CD4-positive, alpha-beta T cell (primary cell): ENCODE measurements at places on chromosomes 2 and 18. TPM values are rescaled to one million over a fixed set of nuclear protein-coding genes. Genes with fewer than 3 reads are reported as not detected.

Gene C2orf81
- 2.9 TPM for total RNA-seq

Gene TMEM169
- 0.27 TPM for total RNA-seq

Gene SCTR
- not detected for total RNA-seq

Gene LMAN2L
- total RNA-seq, result 1.8 TPM

DNA sequence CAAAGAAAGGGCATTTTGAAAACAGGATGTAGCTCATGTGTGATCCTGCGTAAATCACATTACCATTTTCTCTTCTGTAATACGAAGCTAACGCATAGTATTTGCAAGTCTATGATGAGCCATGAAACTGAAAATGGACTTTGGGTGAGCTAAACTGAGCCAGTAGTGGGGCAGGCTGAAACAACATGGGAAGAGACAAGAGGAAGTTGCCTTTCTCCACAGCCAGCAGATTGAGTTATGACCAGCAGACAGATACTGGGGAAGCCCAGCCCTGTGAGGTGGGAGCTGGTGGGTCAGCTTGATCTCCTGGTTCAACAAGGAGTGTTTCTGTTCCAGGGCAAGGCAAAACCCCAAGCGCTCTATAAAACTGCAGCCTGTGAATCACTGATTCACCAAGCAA, 11.8 kb downstream of the CYRIA start:
- no peak overlapping the region for H3K27ac ChIP-seq
- no peak overlapping the region for H3K4me3 ChIP-seq
- H3K27me3 ChIP-seq, result no peaks in the 10 kb centered on the region
- no peaks in the 10 kb centered on the region for H3K36me3 ChIP-seq
- DNase-seq, result peak; percentile 53

DNA sequence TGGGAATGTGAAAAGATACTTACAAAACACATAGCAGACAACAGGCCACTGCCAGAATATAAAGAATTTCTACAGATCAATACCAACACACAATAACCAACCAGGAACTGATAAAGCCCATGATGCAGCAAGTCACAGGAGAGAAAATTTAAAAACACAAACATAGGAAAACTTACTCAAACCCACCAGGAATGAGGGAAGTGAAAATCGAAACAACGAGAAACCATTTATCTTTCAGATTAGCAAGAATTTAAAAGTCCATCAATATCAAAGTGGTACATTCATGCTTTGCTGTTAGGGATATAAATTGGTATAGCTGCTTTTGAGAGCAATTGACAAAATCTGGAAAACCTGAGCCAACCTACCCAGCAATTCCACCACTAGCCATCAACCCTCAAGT, 27.6 kb downstream of the B4GALT6 start:
- H3K4me1 ChIP-seq, result peaks cover 6% of the 10 kb centered on the region
- H3K27me3 ChIP-seq, result peaks cover 4% of the 10 kb centered on the region
- no peak overlapping the region for H3K27ac ChIP-seq
- H3K4me3 ChIP-seq, result no peak overlapping the region
- H3K36me3 ChIP-seq, result no peaks in the 10 kb centered on the region
- DNase-seq, result no peak

DNA sequence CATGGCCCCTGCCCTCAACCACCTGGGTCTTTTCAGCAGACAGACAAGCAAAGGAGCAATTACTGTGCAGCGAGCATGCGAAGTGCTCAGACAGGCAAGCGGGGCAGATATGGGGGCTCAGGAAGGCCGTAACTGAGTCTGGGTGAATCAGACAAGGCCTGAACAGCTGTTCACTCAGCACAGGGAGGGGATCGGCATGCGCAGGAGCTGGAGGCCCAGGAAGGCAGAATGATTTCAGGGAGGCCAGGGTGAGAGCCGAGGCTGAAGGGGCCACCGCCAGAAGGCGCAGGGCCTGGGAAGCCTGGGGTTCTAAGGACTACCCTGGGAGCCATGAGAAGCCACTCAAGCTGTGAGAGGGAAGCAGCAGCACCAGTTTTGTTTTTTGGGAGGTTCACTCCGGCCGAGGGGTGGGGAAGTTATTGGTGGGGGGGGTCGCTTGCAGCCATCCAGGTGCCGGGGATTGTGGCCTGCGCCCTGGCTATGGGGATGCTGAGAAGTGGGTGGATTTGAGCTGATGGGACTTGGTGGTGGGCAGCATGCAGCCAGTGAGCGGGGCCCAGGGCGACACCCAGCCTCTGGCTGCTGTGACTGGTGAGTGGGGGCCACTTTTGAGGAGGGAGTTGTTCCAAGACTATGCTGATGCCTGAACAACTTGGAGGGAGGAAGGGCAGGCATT, 132.2 kb downstream of the TSN start:
- H3K4me3 ChIP-seq, result no peak overlapping the region
- H3K27ac ChIP-seq, result no peak overlapping the region
- DNase-seq, result no peak
- no peaks in the 10 kb centered on the region for H3K4me1 ChIP-seq
- H3K27me3 ChIP-seq, result peaks cover 2% of the 10 kb centered on the region

DNA sequence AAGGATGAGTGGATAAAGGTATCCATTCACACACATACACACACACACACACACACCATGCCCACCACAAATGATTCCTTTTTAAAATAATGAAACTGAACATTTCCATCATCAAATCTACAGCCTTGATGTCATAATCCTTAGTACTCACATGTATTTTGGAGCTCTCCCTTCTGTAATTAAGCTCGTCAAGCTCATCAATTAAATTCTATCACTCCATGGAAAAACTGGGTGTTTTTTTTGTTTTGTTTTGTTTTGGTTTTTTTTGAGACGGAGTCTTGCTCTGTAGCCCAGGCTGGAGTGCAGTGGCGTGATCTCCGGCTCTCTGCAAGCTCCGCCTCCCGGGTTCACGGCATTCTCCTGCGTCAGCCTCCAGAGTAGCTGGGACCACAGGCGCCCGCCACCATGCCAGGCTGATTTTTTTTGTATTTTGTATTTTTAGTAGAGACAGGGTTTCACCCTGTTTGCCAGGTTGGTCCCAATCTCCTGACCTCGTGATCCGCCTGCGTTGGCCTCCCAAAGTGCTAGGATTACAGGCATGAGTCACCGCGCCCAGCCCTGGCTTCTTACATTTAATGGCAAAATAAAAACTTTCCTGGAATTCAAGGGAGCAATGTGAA, 78.6 kb upstream of the RGPD4 start:
- H3K27me3 ChIP-seq, result no peaks in the 10 kb centered on the region
- no peaks in the 10 kb centered on the region for H3K36me3 ChIP-seq
- no peak overlapping the region for H3K27ac ChIP-seq
- no peak overlapping the region for H3K4me3 ChIP-seq
- no peaks in the 10 kb centered on the region for H3K4me1 ChIP-seq

GRCh38 chr2:58449286-58450010, 208.3 kb upstream of the FANCL start:
- DNase-seq, result no peak
- no peaks in the 10 kb centered on the region for H3K4me1 ChIP-seq
- H3K27ac ChIP-seq, result no peak overlapping the region
- no peak overlapping the region for H3K4me3 ChIP-seq
- no peaks in the 10 kb centered on the region for H3K27me3 ChIP-seq

DNA sequence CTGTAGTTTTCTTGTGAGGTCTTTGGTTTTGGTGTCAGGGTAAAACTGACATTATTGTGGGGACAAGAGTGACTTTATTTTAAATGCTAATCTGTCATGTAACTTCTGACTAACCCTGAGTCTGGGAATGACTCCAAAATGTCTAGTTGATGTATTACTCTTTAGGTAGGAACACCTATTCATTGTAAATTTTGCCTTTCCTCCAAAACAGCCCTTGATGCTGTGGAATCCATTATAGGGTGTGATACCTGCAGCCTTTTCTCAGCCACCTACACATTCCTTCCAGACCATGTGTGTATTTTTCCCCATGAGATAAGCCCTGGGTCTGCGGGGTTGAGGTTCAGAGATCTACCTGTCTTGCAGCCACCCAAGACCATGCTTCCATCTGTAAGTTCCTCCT, 4.1 kb upstream of the PRR30 start:
- H3K36me3 ChIP-seq, result no peaks in the 10 kb centered on the region
- peaks cover 4% of the 10 kb centered on the region for H3K27me3 ChIP-seq
- H3K4me1 ChIP-seq, result no peaks in the 10 kb centered on the region
- no peak overlapping the region for H3K4me3 ChIP-seq
- H3K27ac ChIP-seq, result no peak overlapping the region
- DNase-seq, result no peak

- no peak overlapping the region for H3K4me3 ChIP-seq
- H3K4me1 ChIP-seq, result no peaks in the 10 kb centered on the region
- no peak for DNase-seq
- H3K27me3 ChIP-seq, result no peaks in the 10 kb centered on the region
- no peak overlapping the region for H3K27ac ChIP-seq
Measured at GRCh38 chr2:84640411-84640810, 124.1 kb downstream of the DNAH6 start.

DNA sequence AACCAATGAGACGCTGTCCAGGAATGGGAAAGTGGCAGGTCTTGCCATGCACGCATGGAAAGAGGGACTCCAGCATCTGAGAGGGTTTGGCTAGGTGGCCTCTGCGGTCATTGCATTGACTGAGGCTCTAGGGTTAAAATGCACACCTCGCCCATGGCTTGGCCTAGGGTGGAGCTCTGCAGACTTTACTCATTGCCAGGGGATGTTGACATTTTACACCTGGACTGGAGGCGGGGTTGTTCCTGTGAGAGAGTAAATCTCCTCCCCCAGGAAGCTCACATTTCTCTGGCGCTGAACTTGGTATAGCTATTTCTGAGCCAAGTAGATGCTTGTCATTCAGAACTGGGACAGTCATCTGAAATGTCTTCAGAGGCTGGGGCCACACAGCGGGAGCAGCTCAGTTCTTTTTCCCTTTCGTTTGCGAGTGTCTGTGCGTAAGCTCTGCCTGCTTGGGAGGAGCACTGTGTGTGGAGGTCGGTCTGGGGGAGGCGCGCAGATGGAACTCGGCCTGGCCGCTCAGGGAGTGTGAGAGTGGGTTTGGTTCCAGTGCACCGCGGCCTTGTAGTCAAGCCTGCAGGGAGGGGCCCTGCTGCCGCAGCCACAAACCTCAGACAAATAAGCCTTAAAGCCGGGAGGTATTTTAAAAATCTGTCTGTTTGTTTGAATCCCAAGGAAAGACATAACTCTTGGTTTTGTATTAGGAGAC, 76.5 kb downstream of the LPIN1 start:
- H3K27me3 ChIP-seq, result no peaks in the 10 kb centered on the region
- no peak overlapping the region for H3K4me3 ChIP-seq
- no peak overlapping the region for H3K27ac ChIP-seq
- H3K4me1 ChIP-seq, result no peaks in the 10 kb centered on the region
- DNase-seq, result no peak

GRCh38 chr2:168396131-168396530, 59.9 kb upstream of the CERS6 start:
- H3K36me3 ChIP-seq, result no peaks in the 10 kb centered on the region
- H3K27me3 ChIP-seq, result no peaks in the 10 kb centered on the region
- no peak overlapping the region for H3K27ac ChIP-seq
- no peaks in the 10 kb centered on the region for H3K4me1 ChIP-seq
- H3K4me3 ChIP-seq, result no peak overlapping the region

GRCh38 chr2:176733698-176734430, 464.6 kb downstream of the MTX2 start:
- no peaks in the 10 kb centered on the region for H3K36me3 ChIP-seq
- DNase-seq, result no peak
- H3K27me3 ChIP-seq, result no peaks in the 10 kb centered on the region
- H3K4me1 ChIP-seq, result no peaks in the 10 kb centered on the region

GRCh38 chr18:38427234-38427633, 861.6 kb upstream of the CELF4 start:
- H3K27ac ChIP-seq, result no peak overlapping the region
- H3K4me3 ChIP-seq, result no peak overlapping the region
- H3K36me3 ChIP-seq, result no peaks in the 10 kb centered on the region
- DNase-seq, result no peak
- no peaks in the 10 kb centered on the region for H3K27me3 ChIP-seq
- no peaks in the 10 kb centered on the region for H3K4me1 ChIP-seq

DNA sequence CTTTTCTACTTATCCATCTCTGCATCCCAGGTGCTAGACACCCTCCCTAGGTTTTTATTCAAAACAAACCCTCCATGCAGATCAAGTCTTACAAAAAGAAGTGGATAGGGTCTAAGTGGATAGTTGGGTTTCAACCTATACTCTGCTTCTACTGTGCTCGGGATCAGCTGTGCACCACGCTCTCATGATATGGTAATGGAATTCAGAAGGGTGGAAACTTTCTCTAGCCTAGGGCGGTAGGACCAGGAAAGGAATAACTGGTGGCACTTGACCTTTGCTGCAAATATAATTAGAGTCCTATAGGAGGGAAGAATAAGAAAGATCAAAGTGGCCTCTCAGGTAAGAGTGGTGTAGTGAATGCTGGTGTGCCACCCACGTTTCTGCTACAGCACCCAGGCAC, 272.9 kb downstream of the GPD2 start:
- H3K36me3 ChIP-seq, result no peaks in the 10 kb centered on the region
- no peak for DNase-seq
- H3K4me3 ChIP-seq, result no peak overlapping the region
- H3K4me1 ChIP-seq, result no peaks in the 10 kb centered on the region
- no peak overlapping the region for H3K27ac ChIP-seq
- H3K27me3 ChIP-seq, result peaks cover under 1% of the 10 kb centered on the region

- no peak for DNase-seq
- H3K4me1 ChIP-seq, result no peaks in the 10 kb centered on the region
- no peaks in the 10 kb centered on the region for H3K27me3 ChIP-seq
- H3K4me3 ChIP-seq, result no peak overlapping the region
Measured at GRCh38 chr2:46865181-46865970, 50.2 kb downstream of the MCFD2 start.

- H3K4me1 ChIP-seq, result no peaks in the 10 kb centered on the region
- H3K27ac ChIP-seq, result no peak overlapping the region
- no peak overlapping the region for H3K4me3 ChIP-seq
Measured at GRCh38 chr2:154599189-154599588, 99.3 kb upstream of the KCNJ3 start.
